ENCODE measurements at places on chromosomes 7 and 10.

DNA sequence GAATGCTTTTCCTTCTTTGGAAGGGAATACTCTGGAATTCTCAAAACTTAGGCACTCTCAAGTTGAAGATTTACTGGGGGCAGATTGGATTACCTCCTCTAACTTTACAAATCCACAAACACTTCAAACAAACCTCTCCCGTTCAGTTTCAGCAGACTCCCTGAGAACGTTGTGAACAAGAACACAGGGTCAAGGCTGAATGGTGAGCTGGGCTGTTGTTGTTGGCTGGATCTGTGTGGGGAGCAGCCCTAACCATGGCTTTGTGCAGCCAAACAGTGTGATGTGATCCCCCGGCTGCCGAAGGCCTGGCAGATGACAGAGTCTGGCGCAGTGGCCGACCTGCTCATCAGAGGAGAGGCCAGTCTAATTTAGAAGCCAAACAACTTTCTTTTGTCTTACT, 93.1 kb downstream of the BMPER start:
- no peak for DNase-seq

DNA sequence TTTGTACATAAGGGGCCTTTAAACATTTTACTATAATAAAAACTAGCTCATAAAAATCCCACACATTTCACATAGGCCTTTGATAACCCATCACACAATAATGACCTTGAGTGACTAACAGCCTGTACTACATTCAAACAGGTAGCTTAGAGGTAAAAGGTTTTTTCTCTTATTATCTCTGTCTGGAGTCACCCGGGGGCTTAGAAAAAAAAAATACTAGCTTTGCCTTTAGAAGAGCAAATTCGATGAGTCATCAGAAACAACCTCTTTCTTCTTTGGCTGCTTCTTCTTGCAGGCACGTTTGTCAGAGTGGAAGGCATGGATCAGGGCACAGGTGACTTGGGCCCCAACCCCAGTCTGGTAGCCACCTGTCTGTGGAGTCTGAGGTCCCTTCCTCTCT, 43.4 kb upstream of the ADO start:
- DNase-seq = no peak

GRCh38 chr10:107913317-107914294, 749.1 kb upstream of the SORCS1 start:
- DNase-seq = peak; percentile 55

- peak; percentile 80 for DNase-seq
Observed at GRCh38 chr7:134891262-134891695, 95.0 kb upstream of the AGBL3 start.

DNA sequence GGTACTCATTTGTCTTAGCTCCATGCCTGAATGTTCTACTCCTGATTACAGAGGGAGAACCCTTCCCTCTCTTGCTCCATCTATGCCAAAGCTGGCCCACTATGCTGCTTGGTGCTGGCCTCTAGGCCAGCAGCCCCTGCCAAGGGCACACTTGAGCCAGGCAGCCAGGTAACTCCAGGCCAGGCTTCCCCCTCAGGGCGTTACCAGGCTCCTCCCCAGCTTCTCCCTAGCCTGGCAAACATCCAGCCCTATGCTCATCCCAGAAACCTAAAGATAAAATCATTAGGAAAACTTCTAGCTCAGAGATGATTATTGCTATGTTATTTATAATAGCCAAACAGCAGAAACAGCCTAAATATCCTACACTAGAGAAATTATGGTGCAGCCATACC, 103.7 kb downstream of the KCNMA1 start:
- DNase-seq = no peak

DNA sequence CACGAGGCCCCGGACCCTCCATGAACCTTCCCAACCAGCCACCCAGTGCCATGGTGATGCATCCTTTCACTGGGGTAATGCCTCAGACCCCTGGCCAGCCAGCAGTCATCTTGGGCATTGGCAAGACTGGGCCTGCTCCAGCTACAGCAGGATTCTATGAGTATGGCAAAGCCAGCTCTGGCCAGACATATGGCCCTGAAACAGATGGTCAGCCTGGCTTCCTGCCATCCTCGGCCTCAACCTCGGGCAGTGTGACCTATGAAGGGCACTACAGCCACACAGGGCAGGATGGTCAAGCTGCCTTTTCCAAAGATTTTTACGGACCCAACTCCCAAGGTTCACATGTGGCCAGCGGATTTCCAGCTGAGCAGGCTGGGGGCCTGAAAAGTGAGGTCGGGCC, 90.6 kb upstream of the PDCD4 start:
- no peak for DNase-seq

- no peak for DNase-seq
Observed at GRCh38 chr10:396535-397220, 261.4 kb downstream of the ZMYND11 start.

DNA sequence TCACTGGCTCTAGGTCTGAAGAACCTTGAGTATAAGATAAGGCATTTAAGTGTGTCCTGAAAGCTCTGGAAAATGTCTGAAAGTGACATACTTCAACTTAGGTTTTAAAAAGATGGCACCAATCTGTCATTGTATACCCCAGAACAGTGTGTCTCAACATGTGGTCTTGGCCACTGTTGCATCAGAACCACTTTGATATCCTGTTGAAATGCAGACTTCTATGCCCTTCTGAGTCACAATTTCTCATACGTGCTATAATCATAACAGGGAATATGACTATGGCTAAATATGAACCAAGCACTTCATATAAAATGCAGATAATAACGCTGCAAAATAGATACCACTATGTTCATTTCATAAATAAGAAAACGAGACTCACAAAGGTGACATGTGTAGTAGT, 38.0 kb upstream of the GPAM start:
- DNase-seq = no peak

- DNase-seq = peak; percentile 28
Observed at GRCh38 chr7:129282865-129283264, 58.0 kb downstream of the AHCYL2 start.

GRCh38 chr10:68604441-68604840, 44.3 kb downstream of the TET1 start:
- DNase-seq = peak; percentile 5

- no peak for DNase-seq
Observed at GRCh38 chr7:142250705-142251104, 7.2 kb downstream of the PRSS58 start.

- no peak for DNase-seq
Observed at GRCh38 chr10:70753026-70753663, 32.0 kb downstream of the TBATA start.

DNA sequence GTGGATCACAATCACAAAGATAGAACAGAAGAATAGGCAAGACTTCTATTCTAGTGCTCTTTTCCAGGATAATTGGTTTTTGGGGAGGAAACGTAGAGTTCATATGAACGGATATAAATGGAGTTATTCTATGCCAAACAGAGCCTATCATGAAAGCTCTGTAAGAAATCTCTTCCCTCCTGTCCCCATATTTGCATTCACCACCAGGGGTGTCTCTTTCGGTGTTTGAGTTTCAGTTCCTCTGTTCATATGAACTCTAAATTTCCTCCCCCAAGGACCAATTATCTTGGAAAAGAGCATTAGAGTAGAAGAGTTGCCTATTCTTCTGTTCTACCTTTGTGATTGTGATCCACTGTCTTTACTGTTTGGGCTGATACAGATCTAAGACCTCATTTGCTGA, 48.3 kb upstream of the CDC14C start:
- no peak for DNase-seq

- DNase-seq = no peak
Observed at GRCh38 chr7:110017405-110017804, 1073.5 kb upstream of the LRRN3 start.

DNA sequence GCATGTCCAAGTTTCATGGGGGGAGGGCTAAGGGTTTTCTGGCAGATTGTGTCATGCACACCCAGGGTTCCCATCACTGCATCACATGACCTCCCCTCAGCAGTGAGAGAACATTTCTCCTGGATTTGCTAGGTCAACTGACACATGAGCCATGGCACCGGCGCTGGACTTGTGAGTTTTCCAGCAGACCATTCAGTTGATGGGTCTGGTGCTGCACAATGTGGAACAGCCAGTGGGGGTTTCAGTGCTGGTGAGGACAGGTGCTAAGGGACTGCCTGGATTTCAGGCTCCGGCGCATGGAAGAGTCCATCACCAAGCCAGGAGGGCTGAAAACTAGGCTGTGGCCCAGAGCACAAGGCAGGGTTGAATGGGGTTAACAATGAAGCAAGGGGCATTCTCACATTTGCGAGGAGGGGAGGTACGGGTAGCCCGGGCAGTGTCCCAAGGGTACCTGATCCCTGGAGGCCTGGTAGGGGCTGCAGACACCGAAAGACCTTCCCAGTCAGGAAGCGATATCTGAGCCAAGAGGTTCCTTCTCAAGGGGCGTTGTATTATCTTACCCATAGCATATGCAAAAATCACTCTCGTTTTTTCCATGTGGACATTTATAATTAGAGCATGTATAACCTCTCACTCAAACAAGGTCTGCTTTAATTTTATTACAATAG, 203.0 kb downstream of the TNS3 start:
- DNase-seq = no peak

DNA sequence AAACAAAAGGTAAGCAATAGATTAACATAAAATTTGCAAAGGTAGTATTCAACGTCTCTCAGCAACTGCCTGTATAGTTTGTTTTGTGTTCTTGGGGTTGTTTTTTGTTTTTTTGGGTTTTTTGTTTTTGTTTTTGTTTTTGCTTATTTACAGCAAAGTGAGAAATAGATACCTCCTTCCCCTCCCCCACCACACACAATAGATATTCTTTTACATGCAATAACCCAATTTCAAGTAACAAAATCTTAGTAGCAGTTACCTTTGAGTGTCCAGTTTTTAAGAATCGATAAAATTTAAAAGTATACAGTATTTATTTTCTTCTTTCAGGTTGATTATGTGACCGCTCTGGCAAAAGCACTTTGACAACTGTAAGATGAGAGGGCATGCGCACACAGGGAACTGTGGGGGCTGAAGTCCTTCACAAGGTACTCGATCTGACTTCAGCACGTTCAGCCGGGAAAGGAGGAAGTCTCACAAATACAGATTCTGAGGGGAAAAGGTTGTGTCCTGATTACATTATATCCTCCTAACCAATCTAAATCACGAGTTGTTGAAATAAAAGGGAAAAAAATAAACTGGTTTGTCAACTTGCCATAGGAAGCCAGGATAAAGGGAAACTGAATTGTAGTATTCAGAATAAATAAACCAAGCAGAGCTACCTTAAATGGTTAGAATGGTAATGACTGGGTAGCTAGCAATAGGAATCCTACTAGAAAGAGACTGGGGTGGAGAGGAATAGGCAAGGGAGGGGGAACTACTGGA, 47.8 kb downstream of the CPEB3 start:
- peak; percentile 76 for DNase-seq

DNA sequence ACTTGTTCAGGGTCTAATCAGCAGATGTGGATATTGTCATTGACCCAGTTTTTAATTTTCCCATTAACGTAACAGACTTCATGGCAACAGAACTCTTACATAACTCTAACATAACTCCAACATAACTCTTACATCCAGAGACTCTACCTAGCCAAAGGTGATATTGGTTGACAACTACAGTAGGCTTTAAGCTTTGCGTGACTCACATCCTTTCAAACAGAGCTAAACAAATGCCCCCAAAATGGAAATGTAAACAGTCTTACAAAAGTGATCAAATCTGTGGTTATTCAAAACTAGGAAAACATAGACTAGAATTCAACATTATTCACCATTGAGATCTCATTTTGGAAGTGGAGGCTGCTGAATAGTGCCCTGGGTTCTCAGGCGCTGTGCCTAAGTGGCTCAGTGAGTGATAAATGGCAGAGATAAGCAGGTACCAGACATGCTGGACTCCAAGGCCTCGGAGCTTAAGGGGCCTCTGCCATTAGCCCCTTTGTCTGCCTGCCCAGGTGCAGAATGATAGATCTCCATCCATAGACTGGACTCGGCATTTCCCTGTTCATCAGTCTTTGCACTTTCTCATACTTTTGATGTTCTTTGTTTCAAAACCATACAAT, 34.3 kb upstream of the BTBD16 start:
- DNase-seq = no peak

GRCh38 chr7:46586406-46586805, 665.3 kb upstream of the IGFBP3 start:
- no peak for DNase-seq

GRCh38 chr10:7734821-7735220, 31.7 kb downstream of the ITIH2 start:
- no peak for DNase-seq

GRCh38 chr10:38072552-38072951, 21.6 kb upstream of the ZNF37A start:
- DNase-seq = no peak

DNA sequence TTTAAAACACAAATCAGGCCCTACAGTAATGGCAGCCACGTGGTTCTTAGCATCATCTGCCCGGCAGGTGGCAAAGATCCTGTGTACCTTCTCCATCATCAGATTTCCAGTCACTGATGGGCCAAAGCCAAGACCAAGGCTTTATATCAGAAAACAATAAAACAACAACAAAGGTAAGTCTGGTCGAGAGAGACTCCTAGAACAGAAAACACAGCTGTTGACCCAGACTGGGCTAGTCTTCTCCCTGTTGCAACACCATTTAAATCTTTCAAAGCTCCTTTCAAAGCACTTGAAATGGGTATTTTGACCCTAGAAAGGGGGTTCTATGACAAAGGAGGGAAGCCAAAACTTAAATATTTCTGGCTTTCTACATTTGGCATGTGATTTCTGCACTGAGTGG, 285.6 kb downstream of the IPMK start:
- DNase-seq = no peak

GRCh38 chr10:127424594-127425264, 124.4 kb upstream of the NPS start:
- DNase-seq = no peak

DNA sequence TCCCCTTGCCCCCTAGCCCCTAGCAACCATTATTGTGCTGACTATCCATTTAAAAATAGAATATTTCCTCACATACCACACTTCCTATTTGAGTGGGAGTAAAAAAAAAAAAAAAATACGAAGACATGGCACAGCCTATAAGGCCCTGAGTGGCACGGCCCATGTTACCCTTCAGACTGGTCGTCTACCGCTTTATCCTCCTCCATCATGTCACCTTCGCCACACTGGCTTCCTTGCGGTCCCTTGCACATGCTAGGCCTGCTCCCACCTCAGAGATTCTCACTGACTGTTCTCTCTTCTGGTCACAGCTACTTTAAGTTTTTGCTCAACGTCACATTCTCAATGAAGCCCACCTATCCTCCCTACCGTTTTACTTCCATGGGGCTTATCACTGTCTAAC, 130.3 kb downstream of the ATE1 start:
- no peak for DNase-seq

GRCh38 chr7:79454361-79454960, 994 bp upstream of the MAGI2 start:
- DNase-seq = peak; percentile 71

All from neural progenitor cell (in vitro differentiated cells).